ENCODE measurements at places on chromosomes 5 and 9. TPM values are rescaled to one million over a fixed set of nuclear protein-coding genes. Genes with fewer than 3 reads are reported as not detected.
A peak's percentile ranks its signal among the peaks of the same experiment; 100 is the strongest.

The CENPK gene
- total RNA-seq = 1.0 TPM

The P4HA2 gene
- 17.3 TPM for total RNA-seq

The TLE1 gene
- 46.6 TPM for total RNA-seq

The FIBCD1 gene
- 0.11 TPM for total RNA-seq

The TRIM36 gene
- total RNA-seq = 2.2 TPM

The SWI5 gene
- 34.1 TPM for total RNA-seq

DNA sequence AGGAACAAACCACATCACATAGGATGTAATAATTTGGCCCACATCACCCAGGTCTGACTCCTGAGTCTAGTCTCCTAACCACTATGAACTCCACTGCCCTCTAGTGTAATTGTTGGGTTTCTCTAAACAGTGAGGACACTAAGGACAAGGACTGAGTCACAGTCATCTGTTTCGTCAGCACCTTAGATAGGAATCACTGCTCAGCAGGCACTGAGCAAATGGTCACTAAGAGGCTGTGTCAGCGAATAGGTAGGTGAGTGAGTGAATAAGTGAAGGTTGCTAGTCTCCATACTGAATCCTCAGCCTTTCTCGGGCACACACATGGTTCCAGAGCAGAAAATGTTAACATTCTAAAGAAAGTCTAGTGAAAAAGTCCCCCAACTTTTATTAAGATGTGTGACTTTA is 278.6 kb downstream of the SPOCK1 start:
- no peaks in the 10 kb centered on the region for H3K36me3 ChIP-seq
- DNase-seq = peak; percentile 56
- no peak overlapping the region for H3K4me3 ChIP-seq
- no peaks in the 10 kb centered on the region for H3K4me1 ChIP-seq

DNA sequence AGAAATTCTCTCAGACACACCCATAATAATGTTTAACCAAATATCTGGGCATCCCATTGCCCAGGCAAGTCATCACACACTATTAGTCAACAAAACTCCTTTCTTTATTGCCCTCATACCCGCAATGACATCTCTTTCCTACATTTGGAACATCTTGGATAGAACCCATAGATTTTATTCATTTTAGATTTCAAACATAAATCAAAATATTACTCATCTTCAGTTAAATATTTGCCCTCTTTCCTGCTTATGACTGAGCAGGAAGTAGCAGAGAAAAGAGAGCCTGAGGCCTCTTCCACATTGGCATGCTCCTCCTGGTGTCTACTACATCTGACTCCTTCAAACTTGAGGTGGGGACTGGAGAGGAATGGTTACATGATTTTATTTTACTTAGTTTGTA is 592.0 kb downstream of the CHSY3 start:
- H3K27me3 ChIP-seq = no peaks in the 10 kb centered on the region
- H3K36me3 ChIP-seq = no peaks in the 10 kb centered on the region
- DNase-seq = no peak
- no peak overlapping the region for H3K4me3 ChIP-seq
- no peak overlapping the region for H3K27ac ChIP-seq
- H3K4me1 ChIP-seq = no peaks in the 10 kb centered on the region

DNA sequence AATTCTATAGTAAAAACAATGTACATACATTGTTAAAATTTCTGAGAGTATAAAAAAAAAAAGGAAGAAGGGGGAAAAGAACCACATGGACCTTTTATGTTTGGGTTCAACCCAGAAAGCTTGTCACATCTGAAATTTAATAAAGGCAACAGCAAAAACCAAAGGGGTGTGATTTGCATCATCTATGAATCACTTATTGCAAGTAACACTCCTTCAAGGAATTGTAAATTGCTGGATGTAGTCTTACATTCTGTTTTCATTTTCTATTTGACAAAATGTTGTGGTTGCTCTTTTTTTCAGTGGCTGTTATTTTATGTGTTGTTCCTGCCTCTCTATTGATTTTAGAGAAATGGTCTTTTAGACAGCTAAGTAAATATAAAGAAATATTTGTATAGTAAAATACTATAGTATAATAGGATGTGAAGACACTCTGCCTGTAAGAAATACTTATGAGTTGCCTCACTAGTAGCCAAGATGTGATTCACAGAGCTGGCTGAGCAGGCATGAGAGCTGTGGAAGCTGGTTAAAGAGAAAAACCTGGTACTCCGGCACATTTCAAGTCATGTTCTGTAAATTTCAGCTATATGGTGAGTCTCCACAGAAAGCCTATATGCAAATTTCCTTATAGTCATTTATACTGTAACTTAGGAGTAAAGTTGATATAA is 131.1 kb upstream of the CNTLN start:
- no peak overlapping the region for H3K27ac ChIP-seq
- no peak overlapping the region for H3K4me3 ChIP-seq
- no peak for DNase-seq

- H3K27ac ChIP-seq = no peak overlapping the region
- peaks cover 15% of the 10 kb centered on the region for H3K4me1 ChIP-seq
- DNase-seq = no peak
- H3K36me3 ChIP-seq = no peaks in the 10 kb centered on the region
Measured at GRCh38 chr5:142222225-142222865, 102.5 kb downstream of the SPRY4 start.

GRCh38 chr9:133861692-133862091 is 123.5 kb upstream of the SARDH start:
- no peak overlapping the region for H3K27ac ChIP-seq
- H3K4me1 ChIP-seq = peaks cover 7% of the 10 kb centered on the region
- no peak for DNase-seq
